ENCODE measurements at places on chromosomes 1 and 21.

DNA sequence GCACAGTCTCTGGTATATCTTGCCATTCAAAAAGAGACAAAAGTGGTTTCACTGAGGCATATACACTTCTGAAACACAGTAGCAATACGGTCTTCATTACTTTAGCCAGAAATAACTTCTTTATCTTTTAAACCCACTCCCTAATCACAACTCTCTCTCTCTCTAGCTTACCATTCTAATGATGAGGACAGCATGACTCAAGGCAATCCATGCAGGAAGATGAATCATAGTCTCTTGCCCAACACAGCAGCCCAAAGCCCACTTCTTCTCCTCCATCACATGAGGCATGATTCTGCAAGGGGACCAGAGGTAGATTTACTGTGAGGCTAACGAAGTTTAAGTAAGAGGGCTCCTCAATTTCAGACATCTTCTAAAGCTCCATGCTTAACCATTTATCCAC is 285.0 kb upstream of the NR5A2 start:
- no peak for DNase-seq

GRCh38 chr1:84845357-84845756 is 47.6 kb downstream of the LPAR3 start:
- no peak for DNase-seq

GRCh38 chr1:213994888-213995287 is 7.1 kb downstream of the PROX1 start:
- DNase-seq = no peak

DNA sequence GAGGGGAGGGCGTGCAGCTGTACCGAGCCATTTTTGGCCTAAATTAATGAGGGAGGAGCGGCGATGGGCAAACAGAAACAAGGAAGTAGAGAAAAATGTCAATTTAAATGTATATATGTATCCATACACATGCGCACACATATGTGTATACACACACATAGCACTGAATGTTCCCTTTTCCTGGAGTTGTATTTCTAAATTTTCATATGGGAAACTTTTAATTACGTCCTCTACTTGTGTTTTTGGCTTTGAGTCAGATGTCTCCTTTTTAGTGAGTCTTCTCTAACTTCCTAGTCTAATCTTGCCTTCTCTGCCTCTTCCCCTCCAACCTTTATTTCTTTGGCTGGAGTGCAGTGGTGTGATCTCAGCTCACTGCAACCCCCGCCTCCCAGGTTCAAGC is 15.4 kb upstream of the CYYR1 start:
- no peak for DNase-seq

- DNase-seq = no peak
These were observed 32.3 kb downstream of the TBX19 start for GRCh38 chr1:168312718-168313604.

- no peak for DNase-seq
These were observed 28.5 kb downstream of the ECE1 start for GRCh38 chr1:21261551-21262292.

DNA sequence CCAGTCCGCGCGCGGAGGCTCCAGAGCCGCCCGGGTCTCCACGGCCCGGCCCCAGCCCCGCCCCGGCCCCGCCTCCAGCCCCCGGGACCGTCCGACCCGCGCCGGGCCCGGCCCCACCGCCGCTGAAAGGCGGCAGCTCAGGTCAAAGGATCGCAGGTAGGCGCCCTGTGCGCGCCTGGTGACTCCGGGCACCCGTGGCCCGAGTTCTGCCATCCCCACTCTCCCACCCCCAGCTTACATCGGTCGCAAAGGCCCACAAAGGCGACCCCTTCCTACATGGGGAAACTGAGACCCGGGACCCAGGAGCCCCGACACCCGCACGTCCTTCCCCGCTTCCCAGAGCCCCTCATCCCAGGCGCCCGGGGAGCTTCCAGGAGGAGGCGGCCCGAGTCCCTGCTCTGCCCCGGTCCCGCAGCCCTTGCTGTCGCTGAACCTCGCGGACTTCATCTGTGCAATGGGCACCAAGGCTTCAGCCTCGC is at the start of gene TMEM200B:
TSS of gene TMEM200B (minus strand) at position 17 of the 479 bp plus-strand sequence. CDS start 2,075 bp downstream, outside the sequence.
- DNase-seq = no peak

GRCh38 chr21:38774152-38774551 is 31.6 kb upstream of the ETS2 start:
- no peak for DNase-seq

DNA sequence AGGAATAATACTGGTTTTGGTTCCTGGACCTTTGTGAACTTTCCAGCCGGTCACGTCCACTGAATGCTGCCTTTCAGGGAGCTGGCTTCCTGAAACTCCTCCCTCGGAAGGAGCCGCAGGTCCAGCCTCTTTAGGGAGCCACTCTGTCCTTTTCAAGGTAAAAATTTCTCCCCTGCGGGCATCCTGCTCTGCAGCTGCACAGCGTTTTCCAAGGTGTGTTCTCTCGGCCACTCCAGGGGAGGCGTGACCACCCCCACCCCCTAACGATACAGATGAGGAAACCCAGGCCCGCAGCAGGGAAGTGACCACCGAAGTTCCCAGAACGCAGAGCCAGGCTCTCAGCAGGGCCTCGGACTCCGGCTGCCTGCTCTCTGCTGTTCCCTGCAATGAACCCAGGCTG is 21.5 kb downstream of the PADI2 start:
- DNase-seq = no peak

DNA sequence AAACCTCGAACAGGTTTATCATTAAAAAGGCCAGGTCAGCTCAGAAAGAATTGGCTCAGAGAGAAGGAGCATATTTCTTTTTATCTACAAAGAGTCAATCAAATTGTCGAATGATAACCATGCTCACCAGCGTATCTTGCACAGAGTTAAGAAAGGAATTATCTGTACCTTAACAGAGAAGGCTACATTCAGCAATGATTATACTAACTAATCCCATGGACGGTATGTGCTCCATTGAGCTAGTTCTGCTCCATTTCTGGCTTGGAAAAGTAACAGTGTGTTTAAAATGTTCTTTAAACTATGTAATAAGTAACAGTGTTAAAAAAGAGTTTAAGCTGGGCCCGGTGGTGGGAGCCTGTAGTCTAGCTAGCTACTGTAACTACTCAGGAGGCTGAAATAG is 4.2 kb downstream of the UBR4 start:
- DNase-seq = no peak

DNA sequence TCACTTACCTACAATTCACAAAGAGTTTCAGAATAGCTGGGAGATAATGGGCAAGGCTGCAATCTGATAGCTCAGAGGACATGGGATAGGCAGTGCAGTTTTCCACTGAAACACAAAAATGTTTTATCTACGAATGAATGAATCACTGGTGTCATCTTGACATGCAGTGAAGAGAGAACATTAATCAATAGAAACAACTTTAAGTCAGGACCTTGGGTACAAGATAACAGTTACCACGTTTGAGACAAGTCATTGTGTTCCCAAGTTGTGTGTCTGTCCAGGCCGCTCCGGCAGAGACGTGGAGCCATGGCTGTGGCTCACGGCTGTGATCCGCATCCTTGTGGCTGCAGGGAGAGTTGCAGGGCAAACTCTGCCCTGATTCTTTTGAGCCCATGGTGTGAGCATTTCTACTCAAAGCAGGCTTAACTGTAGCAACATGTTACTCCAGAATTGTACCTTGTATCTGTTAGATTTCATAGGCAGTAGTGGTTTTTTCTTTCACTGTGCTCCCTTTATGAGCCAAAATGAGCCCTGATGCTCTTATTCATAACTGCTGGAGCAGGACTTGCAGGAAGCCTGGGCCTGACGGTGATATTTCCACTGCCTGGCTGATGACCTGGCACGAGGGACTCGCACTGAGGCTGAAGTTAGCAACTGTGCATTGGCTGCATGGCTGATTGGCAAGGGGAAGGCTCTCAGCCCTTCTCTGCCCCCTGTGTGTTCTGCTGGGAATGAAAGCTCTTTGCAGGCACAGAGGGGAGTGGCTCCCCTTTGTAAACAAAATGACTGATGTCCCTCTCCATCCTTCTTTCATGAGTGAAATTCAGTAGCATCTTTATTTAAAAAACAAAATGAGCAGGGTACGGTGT is 465.2 kb downstream of the AJAP1 start:
- no peak for DNase-seq

- DNase-seq = no peak
These were observed 53.9 kb upstream of the SAMD13 start for GRCh38 chr1:84247425-84248220.

DNA sequence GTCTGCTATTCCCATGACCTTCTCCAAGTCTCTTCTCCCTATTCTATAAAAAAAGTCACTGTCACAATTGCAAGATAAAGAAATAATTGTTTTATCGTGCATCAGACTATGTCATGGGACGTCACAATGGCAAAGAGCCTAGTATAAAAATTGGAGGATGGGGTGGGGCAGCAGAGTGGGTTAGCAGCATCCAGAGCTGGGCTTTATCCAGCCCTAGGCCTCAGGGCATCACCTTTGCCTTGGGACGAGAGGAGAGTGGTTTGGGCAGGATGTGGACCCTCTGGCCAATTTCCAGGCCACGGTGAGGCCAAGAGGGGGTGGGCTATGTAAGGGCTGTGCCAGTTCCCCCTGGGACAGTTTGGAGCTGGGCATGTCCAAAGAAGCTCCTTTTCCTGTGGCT is 25.7 kb downstream of the WNT4 start:
- DNase-seq = no peak

DNA sequence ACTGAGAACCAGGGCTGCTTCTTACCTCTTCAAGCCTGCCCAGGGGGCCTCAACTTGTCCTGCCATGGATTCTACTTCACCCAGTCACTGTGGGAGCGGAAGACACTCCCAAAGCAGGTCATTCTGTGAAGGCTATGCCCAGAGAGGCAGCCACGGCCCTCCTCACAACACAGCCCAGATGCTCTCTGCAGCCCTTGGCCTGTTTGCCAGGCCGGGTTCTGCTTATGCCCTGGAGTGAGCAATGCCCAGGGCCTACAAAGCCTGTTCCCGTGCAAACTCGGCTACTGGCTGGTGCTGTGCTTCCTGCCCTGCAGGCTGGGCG is 33.8 kb upstream of the SLC30A1 start:
- DNase-seq = no peak

DNA sequence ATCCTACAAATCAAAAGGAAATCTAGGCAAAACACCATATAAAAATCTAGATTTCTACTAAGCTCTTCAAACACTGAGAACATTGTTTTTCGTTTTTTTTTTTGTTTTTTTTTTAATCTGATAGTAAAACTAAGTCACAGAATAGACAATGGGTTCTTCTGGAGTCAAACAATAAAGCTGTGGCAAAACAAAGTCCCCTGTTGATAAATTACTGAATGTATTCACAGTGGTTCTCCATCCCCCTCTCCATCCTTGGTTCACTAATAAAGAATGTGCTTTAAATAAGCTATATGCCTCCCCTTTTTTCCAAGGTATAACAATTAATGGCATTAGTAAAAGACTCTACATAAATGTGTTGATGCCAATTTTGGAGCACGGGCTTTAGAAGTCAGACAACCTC is 16.7 kb upstream of the ATP1B1 start:
- DNase-seq = no peak

GRCh38 chr1:85146972-85147359 is 53.9 kb downstream of the SYDE2 start:
- DNase-seq = no peak

DNA sequence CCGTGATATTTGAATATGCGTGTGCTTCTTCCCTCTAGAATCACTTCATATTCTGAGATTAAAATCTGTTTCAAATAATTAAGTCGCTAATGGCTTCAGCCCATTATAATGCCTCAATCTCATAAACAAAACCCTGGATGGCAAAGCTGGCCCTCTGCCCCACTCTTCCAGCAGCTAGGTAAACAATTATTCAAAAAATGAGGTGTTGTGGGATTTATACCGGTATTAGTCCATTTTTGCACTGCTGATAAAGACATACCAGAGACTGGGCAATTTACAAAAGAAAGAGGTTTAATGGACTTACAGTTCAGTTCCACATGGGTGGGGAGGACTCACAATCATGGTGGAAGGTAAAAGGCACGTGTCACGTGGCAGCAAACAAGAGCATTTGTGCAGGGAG is 510.4 kb upstream of the ADGRL2 start:
- no peak for DNase-seq

DNA sequence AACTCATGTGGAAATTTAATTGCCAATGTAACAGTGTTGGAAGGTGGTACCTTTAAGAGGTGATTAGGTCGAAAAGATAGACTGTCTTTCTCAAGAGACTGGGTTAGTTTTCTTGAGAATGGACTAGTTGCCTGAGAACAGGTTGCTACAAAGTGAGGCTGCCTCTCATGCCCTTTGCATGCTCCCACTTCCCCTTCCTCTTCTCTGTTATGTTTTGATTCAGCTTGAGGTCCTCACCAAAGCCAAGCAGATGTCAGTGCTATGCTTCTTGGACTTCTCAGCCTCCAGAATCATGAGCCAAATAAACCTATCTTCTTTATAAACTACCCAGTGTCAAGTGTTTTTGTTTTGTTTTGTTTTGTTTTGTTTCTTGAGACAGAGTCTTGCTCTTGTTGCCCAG is 187.0 kb upstream of the RUNX1 start:
- DNase-seq = no peak

DNA sequence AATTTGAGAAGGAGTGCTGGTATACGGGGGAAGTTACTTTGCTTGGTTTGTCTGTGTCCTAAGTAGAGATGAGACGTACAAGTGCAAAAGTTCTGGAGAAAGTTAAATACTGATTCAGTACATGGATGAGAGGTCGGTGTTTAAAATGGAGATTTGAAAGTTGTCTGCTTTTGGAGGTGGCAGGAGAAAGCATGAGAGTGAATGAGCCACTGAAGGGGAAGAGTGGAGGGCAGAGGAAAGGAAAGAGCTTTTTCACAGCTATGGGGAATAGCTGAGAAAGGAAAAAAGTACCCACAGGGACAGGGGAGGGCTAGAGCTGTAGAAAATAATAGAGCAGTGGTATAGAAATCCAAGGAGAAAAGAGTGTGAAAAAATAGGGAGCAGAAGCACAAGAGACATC is 18.1 kb upstream of the CGN start:
- DNase-seq = no peak

- no peak for DNase-seq
These were observed 4.3 kb downstream of the TMEM167B start for GRCh38 chr1:109094871-109095270.

DNA sequence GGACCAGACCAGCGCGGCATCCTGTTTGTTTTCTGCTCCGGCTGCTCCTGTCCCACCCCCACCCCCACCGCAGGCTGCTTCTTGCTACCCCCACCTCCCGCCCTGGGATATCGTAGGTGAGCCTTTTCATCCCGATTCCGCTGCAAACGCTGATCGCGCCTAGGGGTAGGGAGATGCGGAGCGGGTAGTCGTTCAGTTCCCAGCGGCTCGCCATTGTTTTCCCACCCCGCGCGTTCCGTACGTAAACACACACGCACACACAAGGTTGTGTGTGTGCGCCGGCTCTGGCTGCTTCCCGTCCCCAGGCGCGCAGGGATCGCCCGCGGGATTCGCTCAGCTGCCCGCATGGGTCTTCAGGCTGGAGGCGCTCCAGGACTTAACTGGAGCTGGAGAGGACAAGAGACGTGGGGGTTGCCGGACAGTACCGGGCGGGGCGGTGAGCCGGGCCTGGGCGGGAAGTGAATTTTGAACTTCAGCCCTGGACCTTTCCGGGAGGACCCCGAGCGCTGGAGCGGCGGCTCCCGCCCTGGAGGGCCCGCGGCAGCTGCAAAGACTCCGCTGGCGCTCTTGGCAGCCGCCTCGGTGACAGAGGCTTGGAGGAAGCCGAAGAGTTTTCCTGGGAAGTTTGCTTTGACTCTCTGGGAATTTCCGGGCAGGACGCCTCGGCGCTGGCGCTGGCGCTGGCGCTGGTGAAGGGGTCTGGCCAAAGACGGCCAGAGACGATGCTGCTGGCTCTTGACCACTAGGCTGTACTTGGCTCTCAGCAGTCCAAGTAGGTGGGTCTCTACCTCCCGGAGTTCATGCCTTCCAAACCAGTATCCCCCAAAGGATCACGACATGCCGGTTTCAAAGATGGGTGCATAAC is 1.6 kb downstream of the SOX13 start:
- DNase-seq = no peak

- no peak for DNase-seq
These were observed 19.8 kb downstream of the COL16A1 start for GRCh38 chr1:31683997-31684396.

GRCh38 chr1:23638188-23638619 is 53.4 kb upstream of the RPL11 start:
- DNase-seq = no peak
